ENCODE measurements at places on chromosomes 7 and 10.

DNA sequence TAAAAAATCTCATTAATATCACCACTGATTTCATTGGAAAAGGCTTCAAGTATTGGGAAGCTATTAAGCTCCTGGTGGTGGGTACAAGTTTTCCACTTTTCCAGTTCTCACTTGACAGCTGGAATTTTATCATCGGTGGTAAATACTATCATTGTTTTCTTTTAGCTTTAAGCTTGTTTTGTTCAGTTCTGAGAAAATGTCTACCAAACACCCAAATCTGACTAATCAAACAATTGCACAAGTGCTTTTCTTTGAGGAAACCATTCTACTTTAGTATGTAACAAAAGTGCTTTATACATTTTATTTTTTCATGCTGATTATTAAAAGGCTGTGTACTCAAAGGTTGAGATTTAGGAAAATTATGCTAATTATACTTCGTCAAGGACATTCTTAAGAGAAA, 7.9 kb downstream of the PRPF18 start:
- no peak for DNase-seq

DNA sequence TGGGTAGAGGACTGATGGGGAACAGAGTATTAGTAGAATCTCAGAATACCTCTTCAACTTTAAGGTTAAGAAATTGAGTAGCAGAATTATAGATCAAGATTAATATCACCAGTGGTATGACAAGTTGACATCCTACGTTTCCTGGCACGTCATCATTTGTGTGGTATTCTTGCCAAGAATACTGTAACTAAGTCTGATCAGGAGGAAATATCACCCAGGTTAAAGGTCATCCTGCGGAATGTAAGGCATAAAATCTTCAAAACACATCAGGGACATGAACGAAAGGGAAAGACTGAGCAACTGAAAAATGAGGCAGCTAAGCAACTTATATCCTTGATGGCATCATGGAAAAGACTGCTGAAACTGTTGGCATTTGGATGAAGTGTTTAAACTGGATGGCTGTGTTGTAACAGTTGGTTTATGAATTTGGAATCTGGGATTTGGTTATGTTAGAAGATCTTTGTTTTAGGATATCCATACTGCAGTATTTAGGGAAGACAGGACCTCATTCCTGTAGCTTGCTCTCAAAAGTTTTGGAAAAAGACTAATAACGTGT, 86.1 kb downstream of the TRIM24 start:
- DNase-seq: no peak

- DNase-seq: no peak
Measured at GRCh38 chr10:76618171-76618570, 1019.4 kb downstream of the KCNMA1 start.

- peak; percentile 84 for DNase-seq
Measured at GRCh38 chr7:22001345-22002004, 55.8 kb upstream of the CDCA7L start.

DNA sequence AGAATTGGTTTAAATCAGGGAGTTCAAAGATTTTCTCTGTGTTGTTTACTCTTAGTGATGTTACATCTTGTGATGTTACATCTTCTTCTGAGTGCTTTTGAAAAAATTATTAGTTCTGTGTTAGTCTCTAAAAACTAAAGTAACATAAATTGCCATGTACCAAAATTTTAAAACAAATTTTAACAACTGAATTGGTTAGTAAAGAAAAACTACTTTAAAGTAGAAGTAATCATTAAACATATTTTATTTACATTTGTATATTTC, 5.2 kb upstream of the IGF2BP3 start:
- no peak for DNase-seq

- DNase-seq: peak; percentile 80
Measured at GRCh38 chr10:30671026-30671616, 41.6 kb upstream of the LYZL2 start.

DNA sequence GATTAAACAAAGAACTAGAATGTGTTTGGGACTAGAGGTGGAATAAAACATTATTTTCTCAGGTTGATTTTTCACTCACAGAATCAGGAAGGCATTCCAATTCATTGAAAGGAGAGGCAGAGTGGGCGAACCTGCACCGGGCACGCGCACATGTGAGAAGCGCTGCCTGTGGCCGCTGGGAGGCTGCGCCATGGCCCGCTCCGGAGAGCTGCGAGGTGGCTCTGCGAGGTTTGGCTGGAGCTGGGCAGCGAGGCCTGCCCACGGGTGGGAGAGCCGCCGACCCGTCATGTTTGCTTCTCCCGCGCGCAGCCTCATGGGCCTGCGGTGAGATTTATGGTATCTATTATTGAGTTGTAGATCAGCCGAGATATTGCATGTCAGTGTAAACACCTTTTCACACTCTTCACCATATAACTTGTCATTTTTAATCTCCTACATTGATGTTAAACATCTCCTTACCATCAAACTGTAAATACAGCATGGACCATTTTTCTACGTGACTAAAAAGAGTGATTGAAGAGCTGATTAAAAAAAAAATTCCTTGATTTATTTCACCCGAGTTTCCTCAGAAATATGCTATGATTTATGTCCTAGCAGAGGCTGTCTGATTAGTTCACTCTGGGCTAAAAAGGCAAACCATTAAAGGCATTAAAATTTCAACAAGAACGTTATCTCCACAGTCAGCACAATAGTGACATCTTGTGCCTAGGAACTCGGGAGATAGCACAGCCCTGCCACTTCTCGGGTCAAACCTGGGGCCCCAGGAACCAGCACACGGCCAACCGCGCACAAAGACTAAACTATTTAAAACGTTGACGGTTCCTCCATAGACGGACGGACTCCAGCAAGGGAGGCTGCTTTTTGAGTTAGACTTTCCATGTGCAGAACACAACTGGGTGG, 96.6 kb upstream of the RNF32 start:
- DNase-seq: no peak
